ENCODE measurements at places on chromosomes 3 and 15. TPM values are rescaled to one million over a fixed set of nuclear protein-coding genes. Genes with fewer than 3 reads are reported as not detected.

The MYNN gene
- 12.9 TPM for total RNA-seq

The ADAMTS17 gene
- total RNA-seq, result 6.9 TPM

The SAMMSON gene
- total RNA-seq, result not detected

- no peaks in the 10 kb centered on the region for H3K27me3 ChIP-seq
- H3K27ac ChIP-seq, result no peak overlapping the region
- no peaks in the 10 kb centered on the region for H3K36me3 ChIP-seq
Observed at GRCh38 chr15:67906382-67906781, 66.5 kb upstream of the RNU6-1 start.

DNA sequence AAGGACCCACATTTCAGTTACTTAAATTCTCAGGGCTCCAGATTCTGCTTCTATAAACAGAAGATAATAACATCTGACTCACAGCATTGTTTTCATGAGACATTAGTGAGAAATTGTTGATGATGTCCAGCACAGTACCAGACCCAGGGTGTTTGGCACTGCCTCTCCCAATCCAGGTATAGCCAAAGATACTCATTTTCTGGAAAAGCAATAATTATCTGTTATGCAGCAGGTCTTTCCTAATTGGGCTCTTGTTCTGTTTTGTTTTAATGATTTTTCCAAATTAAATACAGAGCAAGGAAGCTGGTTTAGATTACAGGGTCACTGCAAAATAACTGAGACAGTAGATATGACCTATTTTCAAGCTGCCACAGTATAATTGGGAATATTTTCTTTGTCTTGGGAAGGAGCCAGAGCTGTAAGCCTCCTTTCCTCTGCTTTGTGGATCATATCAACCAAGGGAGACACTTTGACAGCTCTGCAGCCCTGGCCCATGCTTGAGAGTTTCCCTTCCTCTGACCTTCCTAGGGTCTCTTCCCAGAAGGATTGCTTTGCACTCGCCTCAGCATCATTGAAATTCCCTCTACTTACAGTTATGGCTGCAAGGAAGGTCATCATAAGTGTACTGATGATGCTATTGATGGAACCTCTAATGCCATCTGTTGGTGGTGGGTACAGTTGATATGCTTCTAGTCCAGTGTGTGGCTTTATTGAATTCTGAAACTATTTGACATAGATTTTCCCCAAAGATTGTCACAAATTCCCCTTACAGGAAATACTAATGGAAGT lies 522.4 kb upstream of the ADAMTS9 start:
- no peaks in the 10 kb centered on the region for H3K36me3 ChIP-seq
- H3K4me3 ChIP-seq, result no peak overlapping the region
- no peaks in the 10 kb centered on the region for H3K4me1 ChIP-seq
- DNase-seq, result no peak
- no peaks in the 10 kb centered on the region for H3K27me3 ChIP-seq

- H3K4me3 ChIP-seq, result peak overlapping the region; percentile 48
- no peaks in the 10 kb centered on the region for H3K27me3 ChIP-seq
- H3K36me3 ChIP-seq, result no peaks in the 10 kb centered on the region
- peak; percentile 68 for DNase-seq
- H3K4me1 ChIP-seq, result peaks cover 40% of the 10 kb centered on the region
Observed at GRCh38 chr3:189305412-189305811, 133.6 kb downstream of the TPRG1 start.

DNA sequence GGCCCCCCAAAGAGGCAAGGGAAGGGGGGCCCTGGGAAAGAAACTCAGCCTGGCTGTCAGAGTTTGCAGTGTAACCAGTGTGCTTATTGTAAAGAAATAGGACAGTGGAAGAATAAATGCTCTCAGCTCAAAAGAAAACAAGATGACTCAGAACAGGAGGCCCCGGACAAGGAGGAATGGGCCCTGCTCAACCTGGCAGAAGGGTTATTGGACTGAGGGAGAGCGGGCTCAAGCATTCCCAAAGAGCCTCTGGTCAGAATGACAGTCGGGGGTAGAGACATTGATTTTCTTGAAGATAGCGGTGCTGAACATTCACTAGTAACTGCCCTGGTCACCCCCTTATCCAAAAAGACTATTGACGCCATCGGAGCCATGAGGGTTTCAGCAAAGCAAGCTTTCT lies 100.4 kb upstream of the OSBPL11 start:
- H3K4me3 ChIP-seq, result no peak overlapping the region
- no peaks in the 10 kb centered on the region for H3K27me3 ChIP-seq
- peaks cover 3% of the 10 kb centered on the region for H3K4me1 ChIP-seq
- no peaks in the 10 kb centered on the region for H3K36me3 ChIP-seq
- no peak overlapping the region for H3K27ac ChIP-seq

- H3K27ac ChIP-seq, result no peak overlapping the region
- no peaks in the 10 kb centered on the region for H3K27me3 ChIP-seq
- no peaks in the 10 kb centered on the region for H3K36me3 ChIP-seq
- H3K4me3 ChIP-seq, result peak overlapping the region; percentile 69
Observed at GRCh38 chr3:61250784-61251173, 473 bp downstream of the FHIT start.

- no peak overlapping the region for H3K27ac ChIP-seq
- no peak for DNase-seq
- no peak overlapping the region for H3K4me3 ChIP-seq
- H3K27me3 ChIP-seq, result no peaks in the 10 kb centered on the region
- no peaks in the 10 kb centered on the region for H3K4me1 ChIP-seq
Observed at GRCh38 chr3:140186421-140186920, 251.5 kb downstream of the CLSTN2 start.

GRCh38 chr3:110291886-110292501 lies 779.6 kb upstream of the NECTIN3 start:
- H3K36me3 ChIP-seq, result no peaks in the 10 kb centered on the region
- H3K27me3 ChIP-seq, result no peaks in the 10 kb centered on the region
- H3K4me1 ChIP-seq, result no peaks in the 10 kb centered on the region
- no peak overlapping the region for H3K27ac ChIP-seq
- no peak for DNase-seq
- no peak overlapping the region for H3K4me3 ChIP-seq

- no peaks in the 10 kb centered on the region for H3K27me3 ChIP-seq
- no peaks in the 10 kb centered on the region for H3K36me3 ChIP-seq
- H3K4me1 ChIP-seq, result no peaks in the 10 kb centered on the region
- DNase-seq, result peak; percentile 31
- H3K4me3 ChIP-seq, result no peak overlapping the region
- H3K27ac ChIP-seq, result no peak overlapping the region
Observed at GRCh38 chr3:138943724-138944653, 2.9 kb downstream of the FOXL2 start.

GRCh38 chr15:67783303-67783702 lies 42.0 kb upstream of the SKOR1 start:
- DNase-seq, result no peak
- no peaks in the 10 kb centered on the region for H3K27me3 ChIP-seq
- no peak overlapping the region for H3K27ac ChIP-seq
- H3K4me3 ChIP-seq, result no peak overlapping the region
- no peaks in the 10 kb centered on the region for H3K36me3 ChIP-seq

DNA sequence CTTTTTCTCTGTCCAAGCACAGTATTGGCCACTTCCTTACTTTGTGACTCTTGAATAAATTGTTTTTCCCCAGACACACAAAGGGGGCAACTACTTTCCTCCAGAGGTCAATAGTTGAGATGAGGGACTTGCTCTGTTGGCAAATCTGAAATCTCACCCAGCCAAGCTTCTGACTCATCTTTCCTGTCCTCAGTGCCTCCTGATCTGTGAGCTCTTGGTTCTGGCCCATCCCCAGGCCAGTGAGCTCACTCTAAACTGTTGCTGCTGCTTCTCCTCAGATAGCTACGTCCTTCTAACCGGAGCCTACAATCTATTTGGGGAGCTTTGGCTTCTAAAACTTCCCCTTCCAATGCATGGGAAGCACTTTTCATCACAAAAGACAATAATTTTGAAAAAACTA lies 50.0 kb upstream of the NMD3 start:
- no peaks in the 10 kb centered on the region for H3K27me3 ChIP-seq
- no peak overlapping the region for H3K4me3 ChIP-seq
- no peaks in the 10 kb centered on the region for H3K36me3 ChIP-seq
- H3K4me1 ChIP-seq, result peaks cover 24% of the 10 kb centered on the region
